Stimulated activated CD4-positive, alpha-beta T cell treated with anti-CD3 and anti-CD28 coated beads, Interleukin-1b, Interleukin-23, amount 100 ng/mL, for 48 hours (primary cell): ENCODE measurements at places on chromosomes 7 and 10.
A peak's percentile ranks its signal among the peaks of the same experiment; 100 is the strongest.

DNA sequence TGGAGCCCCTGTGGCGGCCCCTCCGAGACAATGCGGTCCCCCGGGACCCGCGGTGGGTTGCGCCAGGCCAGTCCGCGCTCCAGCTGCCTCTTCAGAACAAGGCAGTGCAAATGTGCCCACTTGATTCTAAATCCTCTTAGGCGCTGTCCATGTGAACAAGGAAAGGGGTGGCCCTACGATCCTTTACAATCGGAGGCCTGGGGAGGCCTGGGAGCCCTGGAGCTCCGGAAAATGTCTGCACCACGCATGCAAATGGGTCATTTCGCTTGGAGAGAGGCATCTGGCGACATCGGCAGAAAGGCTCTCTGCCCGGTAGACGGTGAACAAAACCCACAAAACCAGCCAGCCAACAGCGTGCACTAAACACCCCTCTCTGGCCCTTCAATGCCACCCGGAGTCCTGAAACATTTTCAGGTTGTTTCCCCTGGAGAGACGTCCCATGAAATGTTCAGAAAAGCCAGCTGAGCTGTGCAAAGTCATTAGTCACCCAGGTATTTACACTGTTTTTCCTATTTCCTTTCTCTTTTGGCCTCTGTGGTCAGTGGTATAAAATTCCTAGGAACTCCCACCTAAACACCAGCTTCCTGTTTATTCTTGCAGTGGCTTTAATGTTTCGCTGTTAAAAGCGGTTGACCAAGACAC lies 102.8 kb upstream of the ZNF438 start:
- peak; percentile 23 for DNase-seq

GRCh38 chr7:47440320-47440719 lies 141.6 kb downstream of the TNS3 start:
- no peak for DNase-seq

- DNase-seq: no peak
Observed at GRCh38 chr7:88316456-88316855, 9.8 kb upstream of the STEAP4 start.

DNA sequence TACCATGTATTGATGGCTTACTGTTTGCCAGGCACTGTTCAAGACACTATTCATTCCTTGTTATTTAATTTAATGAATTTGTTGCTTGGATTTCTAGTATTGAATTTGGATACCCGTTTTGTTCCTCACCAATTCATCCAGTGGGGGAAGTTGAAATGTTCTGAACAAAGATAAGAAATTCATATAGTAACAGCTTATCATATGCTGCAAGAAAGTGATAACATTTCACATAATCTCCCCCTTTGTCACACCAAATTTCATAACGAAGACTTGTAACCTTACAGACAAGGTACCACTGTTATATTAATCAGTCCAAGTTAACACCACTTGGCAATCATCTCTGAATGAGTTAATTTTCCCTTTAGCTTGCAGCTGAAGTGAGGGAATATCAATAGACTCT lies 42.1 kb downstream of the SCIN start:
- DNase-seq: no peak
